Glomerular endothelial cell (primary cell): ENCODE measurements at places on chromosomes 3 and 15. TPM values are rescaled to one million over a fixed set of nuclear protein-coding genes. Genes with fewer than 3 reads are reported as not detected.

Gene SLC35G2
- total RNA-seq, result 9.5 and 15.6 TPM in 2 replicates

Gene FANCD2OS
- total RNA-seq, result not detected in 2 replicates

Gene ARPP21
- total RNA-seq, result not detected in 2 replicates

Gene SI
- total RNA-seq, result not detected in 2 replicates

Gene GOLGA6B
- total RNA-seq, result not detected in 2 replicates

Gene PRSS50
- total RNA-seq, result not detected in 2 replicates

Gene FRMD5
- 3.2 and 5.1 TPM in 2 replicates for total RNA-seq

Gene CD96
- not detected in 2 replicates for total RNA-seq

Gene CCR4
- total RNA-seq, result 0.64 and 0.78 TPM in 2 replicates

Gene MORC1
- not detected in 2 replicates for total RNA-seq

Gene TATDN2
- 14.6 and 19.5 TPM in 2 replicates for total RNA-seq

Gene TTLL13
- total RNA-seq, result not detected in 2 replicates

Gene GLDN
- not detected in 2 replicates for total RNA-seq

Gene IL17RE
- 0.39 and 1.3 TPM in 2 replicates for total RNA-seq

Gene DAZL
- not detected in 2 replicates for total RNA-seq

Gene FSIP1
- total RNA-seq, result 0.06 and 0.73 TPM in 2 replicates

Gene PARP9
- 20.5 and 37.9 TPM in 2 replicates for total RNA-seq

Gene TMCO5A
- not detected in 2 replicates for total RNA-seq

Gene VILL
- total RNA-seq, result 6.7 and 7.6 TPM in 2 replicates

Gene EPHB3
- 0.06 and 0.19 TPM in 2 replicates for total RNA-seq

Gene TRANK1
- 9.9 and 16.8 TPM in 2 replicates for total RNA-seq

Gene PPARG
- 6.6 and 8.5 TPM in 2 replicates for total RNA-seq

Gene CXCR6
- total RNA-seq, result not detected in 2 replicates

Gene CLRN1
- total RNA-seq, result not detected in 2 replicates

Gene TRIM42
- not detected in 2 replicates for total RNA-seq

Gene MYL3
- not detected in 2 replicates for total RNA-seq

Gene TMEM212
- total RNA-seq, result not detected in 2 replicates

Gene IMPG2
- total RNA-seq, result 0.34 and 0.99 TPM in 2 replicates

Gene CILP
- total RNA-seq, result 0.12 TPM in 1 of 2 replicates, not detected in the other

Gene GABPB1
- 41.8 and 44.2 TPM in 2 replicates for total RNA-seq

Gene CYP8B1
- total RNA-seq, result not detected in 2 replicates

Gene AHSG
- total RNA-seq, result not detected in 2 replicates

Gene ZNF710
- 13.8 and 16.5 TPM in 2 replicates for total RNA-seq

Gene SAMD7
- total RNA-seq, result not detected in 2 replicates

Gene CHST2
- 29.3 and 32.0 TPM in 2 replicates for total RNA-seq

Gene DPPA2
- total RNA-seq, result not detected in 2 replicates

Gene TMEM42
- 14.5 and 17.1 TPM in 2 replicates for total RNA-seq

Gene TP63
- 0.39 and 0.53 TPM in 2 replicates for total RNA-seq

Gene C2CD4B
- 94.0 and 176 TPM in 2 replicates for total RNA-seq

Gene GTF2A2
- 36.1 and 47.3 TPM in 2 replicates for total RNA-seq

Gene KCTD6
- total RNA-seq, result 5.8 and 7.1 TPM in 2 replicates
